Posterior vena cava (tissue), 2 donors: ENCODE measurements at places on chromosomes 13 and 19. TPM values are rescaled to one million over a fixed set of nuclear protein-coding genes. Genes with fewer than 3 reads are reported as not detected.

GRCh38 chr19:11528551-11529341, at the start of gene ECSIT:
Gene ECSIT, minus strand, starts transcription at chr19:11529134. Its CDS starts 9,964 bp downstream, at chr19:11519170.
- peak; percentile 99 for DNase-seq

Gene LIG4
- 17.2 TPM for total RNA-seq

DNA sequence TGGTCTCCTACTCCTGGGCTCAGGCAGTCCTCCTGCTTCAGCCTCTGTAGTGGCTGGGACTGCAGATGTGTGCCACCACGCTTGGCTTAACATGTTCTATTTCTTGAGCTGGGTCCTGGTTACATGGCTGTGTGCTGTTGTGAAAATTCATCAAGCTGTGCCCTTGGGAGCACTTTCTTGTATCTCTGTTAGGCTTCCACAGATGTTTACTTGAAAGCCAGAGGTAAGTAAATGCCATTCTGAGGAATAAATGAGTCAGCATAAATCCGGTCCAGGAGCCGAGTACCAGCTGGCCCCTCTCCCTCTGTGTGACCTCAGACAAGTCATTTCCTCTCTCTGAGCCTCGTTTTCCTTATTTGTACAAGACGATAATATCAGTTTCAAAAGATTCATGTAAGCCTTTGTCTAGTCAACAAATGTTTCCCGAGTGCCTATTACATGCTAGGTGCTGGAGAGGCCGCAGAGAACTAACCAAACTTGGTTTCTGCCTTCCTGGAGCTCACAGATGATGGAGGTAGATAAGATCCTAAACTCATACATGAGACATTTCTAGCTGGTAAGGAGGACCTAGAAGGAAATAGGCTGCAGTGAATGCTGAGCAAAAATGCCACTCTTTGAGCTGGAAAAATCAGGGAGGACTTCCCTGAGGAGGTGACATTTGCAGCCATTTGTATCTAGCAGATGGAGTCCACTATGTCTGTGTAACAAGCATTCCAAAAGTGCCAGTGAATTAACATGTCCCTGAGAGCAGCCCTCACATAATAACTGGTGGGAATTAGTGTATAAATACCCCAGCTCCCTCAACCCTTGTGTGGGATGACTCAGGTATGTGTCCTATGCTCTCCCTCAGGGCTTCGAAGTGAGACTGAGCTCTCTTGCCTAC, 2.7 kb upstream of the RASAL3 start:
- no peak for DNase-seq

GRCh38 chr19:33300009-33300893, 2.1 kb downstream of the CEBPA start:
- DNase-seq = peak; percentile 80

DNA sequence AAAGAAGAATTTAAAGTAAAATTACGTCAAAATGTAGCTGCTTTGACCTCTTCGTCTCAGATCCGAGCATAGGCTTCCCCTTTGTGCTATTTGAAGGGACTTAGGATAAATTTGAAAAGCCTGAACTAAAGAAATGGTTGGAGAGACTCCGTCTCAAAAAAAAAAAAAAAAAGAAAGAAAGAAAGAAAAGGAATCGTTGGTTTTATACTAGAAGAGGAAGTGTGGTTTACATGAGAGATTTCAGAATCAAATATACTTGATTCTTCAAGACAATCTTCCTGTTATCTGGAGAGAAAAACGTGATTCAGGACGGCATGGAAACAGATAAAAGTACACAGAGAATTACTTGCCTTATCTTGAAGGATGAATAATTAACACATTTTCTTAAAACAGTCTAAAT, 474 bp upstream of the ZNF780B start:
- DNase-seq = no peak

DNA sequence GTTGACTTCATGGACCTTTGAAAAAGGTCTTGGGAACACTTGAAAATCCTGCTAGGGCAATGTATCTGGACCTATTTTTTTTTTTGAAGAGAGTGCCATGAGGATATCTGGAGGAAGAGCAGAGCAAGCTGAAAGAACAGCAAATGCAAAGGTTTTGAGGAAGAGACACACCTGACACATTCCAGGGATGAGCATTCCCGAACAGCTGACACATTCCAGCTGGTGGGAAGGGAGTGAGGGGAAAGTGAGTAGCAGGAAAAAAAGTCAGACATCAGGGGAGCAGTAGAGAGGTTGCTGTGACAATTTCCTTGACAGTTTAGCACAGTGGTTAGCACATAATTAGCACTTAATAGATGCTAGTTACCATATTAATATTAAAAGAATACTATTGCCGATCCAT, 14.7 kb downstream of the DGKH start:
- no peak for DNase-seq

DNA sequence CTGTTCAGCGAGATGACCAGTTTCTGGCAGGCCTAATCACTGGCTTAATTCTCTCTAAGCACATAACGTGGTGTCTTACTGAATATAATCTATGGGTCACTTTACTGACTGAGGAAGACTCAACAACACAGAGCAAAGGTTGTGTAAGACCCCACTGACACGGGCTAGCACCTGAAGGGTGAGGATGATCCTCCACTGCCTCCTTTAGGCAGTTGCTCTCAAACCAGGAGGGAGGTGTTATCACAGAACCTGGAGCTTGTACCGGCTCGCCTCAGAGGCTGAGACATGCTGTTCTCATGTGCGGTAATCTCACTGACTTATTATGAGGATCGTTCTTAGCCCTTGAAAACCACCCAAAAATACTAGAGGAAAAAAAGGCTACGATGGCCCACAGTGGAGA, 28.3 kb downstream of the RCBTB2 start:
- DNase-seq = no peak

DNA sequence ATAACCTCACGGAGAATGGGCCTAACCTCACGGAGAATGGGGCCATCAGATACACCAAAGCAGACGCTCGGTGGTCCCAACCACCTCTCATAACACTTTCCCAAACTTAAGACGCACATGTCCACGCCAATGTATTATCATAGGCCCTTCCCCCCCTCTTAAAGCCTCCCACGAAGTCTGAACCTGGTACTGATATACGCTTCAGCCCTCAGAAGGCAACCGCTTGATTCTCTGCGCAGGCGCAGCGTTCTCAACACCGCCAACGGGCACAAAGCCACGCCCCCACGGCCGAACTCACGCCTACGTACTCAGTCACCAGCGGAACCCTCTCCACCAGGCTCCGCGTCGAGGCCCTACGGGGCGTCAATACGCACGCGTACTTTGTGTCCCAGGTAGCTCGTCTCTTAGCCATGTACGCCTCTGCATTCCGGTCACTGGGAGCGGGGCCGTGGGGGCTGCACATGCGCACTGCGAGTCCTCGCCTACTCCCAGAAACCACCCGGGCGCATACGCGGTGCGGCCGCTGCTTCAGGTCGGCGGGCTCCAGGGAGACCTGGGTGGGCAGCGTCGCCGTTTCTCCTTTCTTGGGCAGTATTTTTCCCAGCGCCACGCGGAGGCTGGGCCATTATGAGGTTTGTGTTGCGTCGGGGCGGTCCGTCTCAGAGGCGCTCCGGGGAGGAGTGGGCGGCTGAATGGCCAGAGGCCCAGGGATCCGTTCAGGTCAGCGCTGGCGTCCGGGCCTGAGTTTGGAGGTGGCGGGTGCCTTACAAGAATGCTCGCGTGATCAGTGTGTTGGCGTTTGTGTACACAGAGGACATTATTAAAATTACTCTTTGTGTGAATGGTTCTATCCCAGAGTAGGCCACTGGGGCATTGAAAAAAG, 25.3 kb downstream of the ZNF582 start:
- DNase-seq = peak; percentile 98

GRCh38 chr13:33612641-33613638, 205.0 kb upstream of the RFC3 start:
- DNase-seq = no peak

- DNase-seq = no peak
Observed at GRCh38 chr19:9901642-9902041, 34.7 kb downstream of the OLFM2 start.

Gene C19orf12
- total RNA-seq = 29.8 TPM

DNA sequence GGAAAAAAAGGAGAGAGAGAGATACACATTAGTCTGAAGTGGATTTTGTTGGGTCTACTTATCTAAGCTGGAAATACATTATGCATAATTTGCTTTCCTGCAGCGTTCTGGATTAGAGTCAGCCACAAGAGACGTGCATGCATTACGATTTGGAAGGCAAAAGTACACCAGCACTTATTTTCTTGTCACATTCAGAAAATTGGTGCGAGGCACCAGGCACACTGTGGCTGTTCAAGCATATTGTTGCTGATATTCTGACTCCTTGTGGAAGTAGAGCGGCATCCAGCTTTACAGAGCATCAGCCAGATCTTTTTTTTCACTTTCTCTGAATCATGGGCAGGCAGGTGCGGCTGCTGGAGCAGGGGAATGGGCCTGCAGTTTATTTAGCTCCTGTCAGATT, 905.6 kb upstream of the SPRY2 start:
- no peak for DNase-seq

Gene ZIC5
- total RNA-seq = not detected

GRCh38 chr13:111228262-111229144, 91.9 kb upstream of the TEX29 start:
- DNase-seq = no peak

DNA sequence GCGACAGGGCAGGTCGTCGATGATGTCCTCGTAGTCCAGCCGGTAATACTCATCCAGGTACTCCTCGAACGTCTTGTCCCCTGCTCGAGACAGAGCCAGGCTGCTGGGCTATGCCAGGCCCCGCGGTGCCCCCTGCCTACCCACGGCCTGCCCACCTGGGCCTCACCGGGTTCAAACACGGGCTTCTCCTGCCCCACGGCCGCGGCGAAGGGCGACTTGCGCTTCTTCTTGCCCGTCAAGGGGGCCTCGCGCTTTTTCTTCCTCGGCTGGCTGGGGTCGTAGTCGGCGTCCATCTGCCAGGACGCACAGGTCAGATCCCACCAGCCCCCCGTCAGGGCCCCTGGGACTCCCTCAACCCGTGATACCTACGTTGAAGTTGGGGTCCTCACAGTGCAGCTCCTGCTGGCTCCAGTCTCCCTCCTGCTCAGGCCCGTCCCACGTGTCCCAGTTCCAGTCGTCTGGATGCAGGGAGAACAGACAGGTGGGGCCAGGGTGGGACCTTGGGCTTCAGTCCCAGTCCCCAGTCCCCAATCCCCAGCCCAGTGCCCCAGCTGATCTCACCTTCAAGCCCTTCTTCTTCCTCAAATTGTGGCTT, 8.1 kb downstream of the KRI1 start:
- DNase-seq = no peak

Gene RAB8A
- 53.5 TPM for total RNA-seq

DNA sequence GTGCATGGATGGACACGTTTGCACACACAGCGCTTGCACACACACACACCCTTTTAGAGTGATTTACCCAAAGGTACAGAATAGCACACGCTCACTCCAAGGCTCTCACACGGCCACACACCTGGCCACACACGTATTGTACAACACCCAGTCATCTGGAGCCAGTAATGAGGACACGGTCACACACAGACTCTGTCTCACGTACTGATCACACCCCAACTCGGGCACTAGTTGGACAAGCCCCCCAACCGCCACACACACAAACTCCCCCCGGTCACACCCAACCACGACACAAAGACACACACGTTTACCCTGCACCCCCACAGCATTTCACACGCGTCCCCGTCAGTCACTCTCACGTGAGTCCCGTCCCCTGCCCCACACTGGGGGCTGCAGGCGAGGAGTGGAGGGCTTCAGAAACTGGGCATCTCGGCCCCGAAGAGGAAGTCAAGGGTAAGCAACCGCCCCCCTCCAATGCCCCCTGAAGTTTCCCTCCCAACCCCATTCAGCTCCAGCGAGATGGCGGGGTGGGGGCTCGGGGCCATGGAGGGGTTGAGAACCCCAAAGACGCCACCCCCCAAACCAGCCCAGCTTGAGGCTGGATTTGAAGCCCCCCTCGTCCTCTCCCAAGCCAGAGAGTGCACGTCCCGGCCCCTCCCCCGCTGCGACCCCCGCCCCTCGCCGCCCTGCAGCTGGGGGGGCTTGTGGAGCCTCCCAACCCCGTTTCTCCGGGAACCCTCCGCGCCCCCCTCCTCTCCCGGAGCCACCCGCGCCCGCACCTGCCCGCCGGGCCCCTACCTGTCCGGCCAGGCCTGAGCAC, 599 bp downstream of the OLFM2 start:
- DNase-seq = no peak

GRCh38 chr19:43812688-43813087, 10.4 kb upstream of the LYPD5 start:
- no peak for DNase-seq

Gene PTGIR
- 17.3 TPM for total RNA-seq
